ENCODE measurements at places on chromosomes 11 and 22.
A peak's percentile ranks its signal among the peaks of the same experiment; 100 is the strongest.

GRCh38 chr11:30131535-30131934 is 99.3 kb upstream of the FSHB start:
- DNase-seq, result no peak

GRCh38 chr11:40295466-40295865 is 1164.0 kb downstream of the LRRC4C start:
- DNase-seq, result no peak

GRCh38 chr11:130483124-130483523 is 34.7 kb downstream of the ADAMTS15 start:
- DNase-seq, result no peak

- DNase-seq, result no peak
These were observed 255.6 kb upstream of the CADM1 start for GRCh38 chr11:115759622-115760460.

DNA sequence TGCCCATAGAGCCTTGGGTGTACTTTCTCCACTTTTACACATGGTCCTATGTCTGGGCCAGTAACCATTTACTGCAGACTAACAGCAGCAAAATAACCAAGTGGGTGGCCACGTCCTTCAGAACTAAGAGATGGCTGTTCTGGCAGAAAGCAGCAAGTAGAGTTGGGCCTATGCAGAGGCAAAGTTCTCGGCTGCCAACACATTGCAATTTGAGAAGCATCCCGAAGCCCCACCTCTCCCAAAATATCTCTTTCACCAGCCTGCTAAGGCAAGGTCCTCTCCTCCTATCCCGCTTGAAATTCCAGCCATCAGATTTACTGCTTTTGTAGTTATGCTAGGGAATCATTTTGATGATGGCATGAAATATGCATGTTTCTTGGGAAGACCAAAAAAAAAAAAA is 118.5 kb upstream of the APOA1 start:
- DNase-seq, result no peak

DNA sequence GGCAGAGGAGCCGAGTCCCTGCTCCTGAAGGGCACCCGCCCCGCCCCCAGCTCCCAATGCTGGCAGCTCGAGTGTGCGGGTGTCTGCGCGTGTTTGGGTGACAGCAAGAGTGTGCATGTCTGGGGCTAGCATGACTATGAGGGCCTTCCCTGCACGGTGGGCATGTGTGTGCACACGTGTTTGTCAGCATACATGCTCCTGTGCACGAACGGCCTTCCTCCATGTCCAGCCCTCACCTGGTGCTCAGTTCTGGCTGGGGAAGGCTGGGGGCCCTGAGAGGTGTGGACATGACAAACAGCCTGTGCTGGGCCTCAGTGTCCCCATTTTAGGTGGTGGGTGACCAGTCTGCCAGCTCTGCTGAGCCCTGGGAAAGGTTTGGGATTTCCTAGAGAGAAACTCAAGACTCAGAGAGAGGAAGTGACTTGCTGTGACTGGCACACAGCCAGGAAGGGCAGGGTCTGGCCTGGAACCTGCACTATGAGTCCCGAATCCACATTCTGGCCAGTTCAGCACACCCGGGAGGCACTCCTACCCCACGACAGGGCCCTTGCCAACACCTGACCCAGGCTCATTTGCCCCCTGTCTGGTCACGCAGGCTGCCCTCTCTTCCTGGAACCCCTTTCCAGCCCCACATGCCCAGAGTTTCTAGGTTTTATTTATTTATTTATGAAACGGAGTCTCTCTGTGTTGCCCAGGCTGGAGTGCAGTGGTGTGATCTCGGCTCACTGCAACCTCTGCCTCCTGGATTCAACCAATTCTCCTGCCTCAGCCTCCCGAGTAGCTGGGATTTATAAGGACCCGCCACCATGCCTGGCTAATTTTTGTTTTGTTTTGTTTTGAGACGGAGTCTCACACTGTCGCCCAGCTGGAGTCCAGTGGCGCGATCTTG is 3.3 kb upstream of the SHISA8 start:
- DNase-seq, result no peak

- no peak for DNase-seq
These were observed 89.7 kb downstream of the RELT start for GRCh38 chr11:73465871-73466270.

GRCh38 chr11:47854667-47855066 is 6.5 kb upstream of the NUP160 start:
- DNase-seq, result no peak

GRCh38 chr11:34425867-34426266 is 12.9 kb upstream of the CAT start:
- DNase-seq, result no peak

DNA sequence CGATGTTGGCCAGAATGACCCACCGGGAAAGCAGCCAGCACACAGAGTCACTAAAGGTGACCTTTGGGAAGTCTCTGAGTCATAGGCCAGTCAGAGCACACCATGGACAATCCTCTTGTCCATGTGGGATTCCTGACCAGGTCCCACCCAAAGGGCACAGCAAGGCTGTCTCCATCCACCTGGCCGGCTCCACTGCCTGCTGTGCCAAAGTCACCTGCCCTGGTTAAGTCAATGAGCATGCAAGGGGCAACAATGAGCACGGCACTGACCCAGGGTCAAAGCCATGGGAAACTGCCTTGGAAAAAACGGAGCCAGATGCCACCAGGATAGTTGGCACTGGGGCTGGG is 49.8 kb downstream of the SHANK2 start:
- DNase-seq, result no peak

DNA sequence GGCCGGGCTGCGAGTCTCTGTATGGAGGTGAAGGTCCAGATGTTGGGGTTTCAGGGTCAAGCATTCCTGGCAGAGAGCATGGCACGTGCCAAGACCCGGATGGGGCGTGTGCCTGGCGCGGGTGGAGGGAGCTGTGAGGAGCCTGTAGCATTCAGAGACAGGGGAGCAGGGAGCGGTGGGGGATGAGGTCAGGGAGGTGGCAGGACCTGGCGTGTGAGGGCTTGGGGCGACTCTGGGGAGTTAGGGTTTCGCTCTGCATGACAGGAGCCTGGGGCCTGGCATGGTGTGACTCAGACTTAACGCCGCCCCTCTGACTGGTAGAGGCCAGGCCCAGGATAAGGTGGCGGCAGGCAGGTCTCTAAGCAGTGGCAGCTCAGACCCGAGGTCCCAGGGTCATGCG is 103.0 kb downstream of the KCNQ1 start:
- no peak for DNase-seq

GRCh38 chr22:49983148-49984042 is 22.8 kb downstream of the PIM3 start:
- no peak for DNase-seq

DNA sequence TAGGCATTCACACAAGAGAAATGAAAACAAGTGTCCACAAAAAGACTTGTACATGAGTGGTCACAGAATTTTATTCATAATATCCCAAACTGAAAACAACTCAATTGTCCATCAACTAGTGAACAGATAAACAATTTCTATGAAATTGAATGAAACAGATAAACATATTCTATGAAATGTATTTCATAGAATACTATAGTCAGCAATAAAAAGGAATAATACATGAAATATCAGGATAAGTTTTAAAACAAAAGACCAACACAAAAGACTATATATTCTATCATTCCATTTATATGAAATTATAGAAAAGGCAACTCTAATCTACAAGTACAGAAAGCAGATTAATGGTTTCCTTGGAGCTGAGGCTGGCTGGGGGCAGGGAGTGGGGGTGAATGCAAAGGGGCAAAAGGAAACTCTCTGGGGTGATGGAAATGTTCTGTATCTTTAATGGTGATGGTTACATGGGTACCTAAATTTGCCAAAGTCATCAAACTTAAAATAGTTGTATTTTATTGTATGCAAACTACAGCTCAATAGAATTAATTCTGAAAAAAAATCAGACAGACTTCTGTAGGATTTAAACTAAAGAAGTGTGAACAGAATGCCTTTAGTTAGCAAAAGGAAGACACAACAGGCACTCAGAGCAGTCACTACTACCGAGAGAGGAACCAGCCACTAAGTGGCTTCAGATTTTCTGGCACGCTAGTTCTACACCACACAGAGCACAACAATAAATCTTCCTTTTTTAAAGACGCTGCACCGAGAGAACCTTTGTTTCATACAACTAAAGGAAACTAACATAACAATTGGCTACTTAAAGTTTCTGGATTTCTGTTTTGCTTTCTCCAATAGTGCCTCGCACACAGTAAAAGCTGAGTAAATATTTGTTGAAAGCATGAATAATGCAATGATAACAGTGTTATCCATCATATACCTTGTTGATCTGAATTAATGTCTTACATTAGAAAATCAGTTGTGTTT is 15.4 kb downstream of the CCDC34 start:
- no peak for DNase-seq

DNA sequence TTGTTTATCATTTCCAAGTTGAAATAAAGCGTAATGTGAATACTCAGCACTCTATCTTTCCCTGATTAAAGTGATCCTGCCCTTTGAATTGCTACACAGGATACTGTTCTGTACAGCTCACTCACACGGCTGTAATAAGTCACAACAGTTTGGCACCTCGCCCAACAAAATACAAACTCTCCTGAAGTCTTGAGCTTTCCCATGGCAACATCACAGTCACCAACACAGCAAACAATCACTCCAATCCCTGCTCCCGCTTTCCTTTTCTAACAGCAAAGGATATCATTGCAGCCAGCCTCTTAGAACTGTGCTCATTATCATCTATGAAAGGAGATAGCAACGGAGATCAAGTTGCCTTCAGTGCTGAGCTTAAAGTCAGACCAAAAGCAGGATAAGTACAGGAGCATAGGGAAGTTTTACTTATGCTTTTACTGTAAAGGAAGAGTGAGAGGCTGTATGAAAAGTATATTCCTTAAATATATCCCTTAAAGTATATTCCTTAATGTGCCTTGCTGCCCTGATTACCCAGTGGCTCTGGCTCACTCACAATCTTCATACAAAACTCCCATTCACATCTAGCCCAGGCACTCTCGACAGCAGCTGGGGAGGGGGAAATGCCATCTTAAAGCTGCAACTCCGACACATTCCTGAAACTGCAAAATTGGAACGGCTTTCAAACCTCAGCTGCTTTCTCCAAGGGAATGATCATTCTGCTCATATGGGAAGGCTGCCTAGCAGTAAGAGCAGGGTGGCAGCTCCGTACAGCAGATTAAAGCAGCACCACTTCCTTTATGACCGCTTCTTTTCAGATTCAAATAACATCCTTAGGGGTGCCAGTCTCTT is 35.8 kb downstream of the MAML2 start:
- DNase-seq, result no peak

DNA sequence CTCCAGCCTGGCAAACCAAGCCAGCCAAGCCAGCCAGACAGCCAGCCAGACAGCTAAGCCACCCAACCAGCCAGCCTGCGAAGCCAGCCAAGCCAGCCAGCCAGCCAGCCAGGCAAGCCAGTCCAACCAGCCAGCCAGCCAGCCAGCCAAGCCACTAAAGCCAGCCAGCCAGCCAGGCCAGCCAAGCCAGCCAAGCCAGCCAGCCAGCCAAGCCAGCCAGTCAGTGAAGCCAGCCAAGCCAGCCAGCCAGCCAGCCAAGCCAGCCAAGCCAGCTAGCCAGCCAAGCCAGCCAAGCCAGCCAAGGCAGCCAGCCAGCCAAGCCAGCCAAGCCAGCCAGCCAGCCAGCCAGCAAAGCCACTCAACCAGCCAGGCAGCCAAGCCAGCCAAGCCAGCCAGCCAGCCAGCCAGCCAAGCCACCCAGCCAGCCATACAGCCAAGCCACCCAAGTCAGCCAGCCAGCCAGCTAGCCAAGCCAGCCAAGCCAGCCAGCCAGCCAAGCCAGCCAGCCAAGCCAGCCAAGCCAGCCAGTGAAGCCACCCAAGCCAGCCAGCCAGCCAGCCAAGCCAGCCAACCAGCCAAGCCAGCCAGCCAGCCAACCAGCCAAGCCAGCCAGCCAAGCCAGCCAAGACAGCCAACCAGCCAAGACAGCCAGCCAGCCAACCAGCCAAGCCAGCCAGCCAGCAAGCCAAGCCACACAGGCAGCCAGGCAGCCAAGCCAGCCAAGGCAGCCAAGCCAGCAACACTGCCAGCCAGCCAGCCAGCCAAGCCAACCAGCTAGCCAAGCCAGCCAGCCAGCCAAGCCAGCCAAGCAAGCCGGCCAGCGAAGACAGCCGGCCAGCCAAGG is 29.7 kb downstream of the CCT8L2 start:
- DNase-seq, result no peak

- no peak for DNase-seq
These were observed 90.0 kb upstream of the LINC01488 start for GRCh38 chr11:69391192-69392103.

- DNase-seq, result no peak
These were observed 4.3 kb upstream of the TRIM44 start for GRCh38 chr11:35658020-35658948.

GRCh38 chr22:31085493-31085824 is 4.3 kb downstream of the SMTN start:
- DNase-seq, result no peak

DNA sequence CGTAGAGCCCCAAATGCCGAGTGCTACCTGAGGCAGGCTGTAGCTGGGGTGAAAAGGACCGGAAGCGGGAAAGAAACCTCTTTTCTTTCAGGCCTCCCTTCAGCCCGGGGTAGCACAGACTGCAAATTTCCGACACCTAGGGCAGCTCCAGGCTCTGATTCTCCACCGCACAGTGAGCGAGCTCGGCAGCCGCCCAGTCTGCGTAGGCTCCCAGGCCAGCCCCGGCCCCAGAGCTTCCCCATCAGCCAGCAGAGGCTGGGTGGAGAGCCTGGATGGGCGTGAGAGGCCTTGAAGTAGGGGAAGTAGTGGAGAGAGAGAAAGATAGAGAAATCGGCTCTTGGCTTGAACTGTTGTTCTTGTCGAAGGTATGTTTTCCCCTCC is 9.3 kb upstream of the PAX6 start:
- DNase-seq, result no peak

DNA sequence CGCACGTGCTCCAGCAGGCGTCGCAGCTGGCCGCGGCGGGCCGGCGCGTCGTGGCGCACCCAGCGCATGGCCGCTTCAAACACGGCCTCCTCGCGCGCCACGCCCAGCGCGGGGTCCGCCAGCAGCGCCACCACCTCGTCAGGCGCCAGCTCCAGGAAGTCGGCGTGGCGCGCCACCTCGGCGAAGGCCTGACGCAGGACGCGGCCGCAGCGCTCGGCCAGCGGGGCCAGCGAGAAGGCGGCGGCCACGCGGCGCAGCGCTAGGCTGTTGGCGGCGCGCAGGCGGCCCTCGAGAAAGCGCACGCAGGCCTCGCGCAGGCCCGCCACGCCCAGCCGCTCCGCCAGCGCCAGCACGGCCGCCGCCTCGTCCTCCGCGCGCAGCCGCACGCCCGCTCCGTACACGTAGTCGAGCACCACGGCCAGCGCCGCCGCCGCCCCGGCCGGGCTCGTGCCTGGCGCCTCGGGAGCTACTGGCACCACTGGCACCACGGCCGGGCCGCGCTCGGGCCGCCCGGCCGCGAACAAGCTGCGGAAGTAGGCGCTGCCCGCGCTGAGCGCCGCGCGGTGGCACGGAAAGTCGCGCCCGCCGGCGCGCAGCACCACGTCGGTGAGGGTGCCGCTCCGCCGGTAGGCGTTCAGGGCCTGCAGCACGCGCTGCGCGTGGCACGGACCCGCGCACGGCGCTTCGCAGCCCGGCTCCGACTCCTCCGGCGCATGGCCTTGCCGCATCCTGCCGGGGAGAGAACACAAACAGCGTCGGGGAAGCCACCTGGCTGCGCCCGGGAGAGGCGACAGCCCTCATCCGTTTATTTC is 2.9 kb downstream of the KLHL35 start:
- peak; percentile 61 for DNase-seq

- DNase-seq, result no peak
These were observed 5.0 kb downstream of the PDGFB start for GRCh38 chr22:39239561-39240423.

- DNase-seq, result no peak
These were observed 12.9 kb downstream of the TPST2 start for GRCh38 chr22:26577081-26577480.

- DNase-seq, result no peak
These were observed 6.2 kb upstream of the IFTAP start for GRCh38 chr11:36588099-36588498.

GRCh38 chr11:46858920-46859546 is 13.0 kb upstream of the CKAP5 start:
- no peak for DNase-seq

Measured in activated CD4-positive, alpha-beta T cell treated with anti-CD3 and anti-CD28 coated beads, Interleukin-2, amount 10 ng/mL, durations not matched to agents 7 days and 5 days (primary cell).